ENCODE measurements at places on chromosomes 5 and 9.

DNA sequence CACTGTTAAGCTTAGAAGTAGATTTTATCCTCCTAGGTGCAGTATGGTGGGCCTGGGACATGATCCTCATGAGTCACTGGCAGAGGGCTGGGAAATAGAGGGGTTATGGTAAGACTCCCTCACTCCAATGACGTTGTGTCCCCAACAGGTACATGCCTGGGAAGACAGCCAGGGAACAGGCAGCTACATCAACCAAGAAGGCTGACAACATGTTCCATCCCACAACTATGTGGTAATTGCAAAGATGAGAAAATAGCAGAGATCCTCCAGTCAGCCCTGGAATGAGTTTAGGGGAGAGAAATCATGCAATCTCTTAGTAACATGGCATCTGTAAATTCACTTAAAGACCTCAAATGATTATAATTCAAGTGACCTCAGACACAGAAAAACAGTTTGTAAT is 114.4 kb upstream of the LIFR start:
- DNase-seq: no peak

DNA sequence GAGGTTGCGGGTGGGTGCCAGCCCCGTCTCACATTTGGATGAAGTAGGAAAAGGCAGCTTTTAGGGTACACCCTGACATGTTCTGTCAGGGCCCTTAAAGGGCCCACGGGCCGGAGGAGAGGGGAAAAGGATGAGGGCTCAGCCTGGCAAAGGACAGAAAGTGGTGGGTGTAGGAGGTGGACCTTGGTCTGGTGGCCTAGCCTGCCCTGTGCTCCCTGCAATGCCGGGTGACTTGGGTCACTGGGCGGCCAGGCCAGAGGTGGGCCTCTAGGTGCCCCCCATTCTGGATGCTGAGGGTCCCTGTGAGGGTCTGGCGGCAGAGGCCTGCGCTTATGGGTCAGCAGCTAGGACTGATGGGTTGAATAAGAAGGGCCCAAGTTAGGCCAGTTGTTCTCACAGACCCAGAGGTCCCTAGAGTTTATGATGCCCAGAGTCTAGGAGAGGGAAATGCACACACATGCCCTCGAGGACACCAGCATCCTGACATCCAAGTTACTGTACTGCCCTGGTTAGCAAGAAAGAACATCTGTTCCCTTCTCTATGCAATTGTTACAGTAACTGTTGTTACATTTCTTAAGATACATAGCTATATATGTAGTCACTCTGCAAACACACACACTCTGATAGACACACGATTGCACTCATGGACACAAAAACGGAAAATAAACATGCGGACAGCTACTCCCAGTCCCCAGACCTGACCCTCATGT is 12.5 kb downstream of the TRIM7 start:
- no peak for DNase-seq

- DNase-seq: peak; percentile 15
Observed at GRCh38 chr9:4339836-4340560, 40.1 kb upstream of the GLIS3 start.

GRCh38 chr5:125717209-125717608 is 706.0 kb upstream of the GRAMD2B start:
- peak; percentile 17 for DNase-seq

- DNase-seq: no peak
Observed at GRCh38 chr9:114026335-114026734, 51.8 kb downstream of the AMBP start.

GRCh38 chr5:154298065-154298464 is 107.5 kb downstream of the GALNT10 start:
- DNase-seq: no peak

- no peak for DNase-seq
Observed at GRCh38 chr9:72440992-72441847, 76.2 kb upstream of the ZFAND5 start.

DNA sequence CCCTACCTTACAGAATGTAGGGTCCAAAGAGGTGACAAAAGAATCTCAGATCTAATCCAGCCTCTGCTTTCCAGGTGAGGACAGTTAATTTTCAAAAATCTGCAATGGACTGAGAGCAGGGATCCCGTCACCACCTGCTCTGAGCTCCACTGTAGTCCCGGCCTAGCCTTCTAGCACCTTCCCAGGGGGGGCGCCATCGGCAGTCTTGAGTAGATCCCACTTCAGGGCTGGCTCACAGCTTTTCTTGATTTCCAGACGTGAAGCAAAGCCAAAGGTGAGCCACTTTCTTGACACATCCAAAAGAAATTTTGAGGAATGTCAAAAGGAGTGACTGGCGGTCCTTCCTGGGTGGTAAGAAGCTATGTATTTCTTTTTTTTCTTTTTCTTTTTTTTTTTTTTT is 114.1 kb downstream of the SYK start:
- peak; percentile 36 for DNase-seq

DNA sequence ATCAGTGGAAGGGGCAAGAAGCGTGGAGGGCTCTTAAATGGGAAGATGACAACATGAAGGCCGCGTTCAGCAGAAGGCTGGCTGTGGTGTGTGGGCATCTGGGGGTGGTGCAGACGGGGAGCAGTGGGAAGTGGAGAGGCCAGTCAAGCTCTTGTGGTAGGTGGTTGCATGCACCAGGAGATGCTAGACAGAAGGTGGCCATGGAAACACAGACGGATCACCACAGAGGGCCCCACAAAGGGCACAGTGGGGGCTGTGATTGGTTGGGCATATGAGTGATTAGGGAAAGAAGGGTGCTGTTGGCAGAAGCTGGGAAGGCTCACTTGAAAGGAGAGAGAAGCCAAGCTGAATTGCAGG is 14.7 kb downstream of the MTMR12 start:
- DNase-seq: no peak

GRCh38 chr5:169197343-169197742 is 103.6 kb downstream of the SLIT3 start:
- DNase-seq: peak; percentile 20

- peak; percentile 20 for DNase-seq
Observed at GRCh38 chr9:16873126-16873802, 2.8 kb upstream of the BNC2 start.

- no peak for DNase-seq
Observed at GRCh38 chr9:115073456-115073855, 44.5 kb downstream of the TNC start.

DNA sequence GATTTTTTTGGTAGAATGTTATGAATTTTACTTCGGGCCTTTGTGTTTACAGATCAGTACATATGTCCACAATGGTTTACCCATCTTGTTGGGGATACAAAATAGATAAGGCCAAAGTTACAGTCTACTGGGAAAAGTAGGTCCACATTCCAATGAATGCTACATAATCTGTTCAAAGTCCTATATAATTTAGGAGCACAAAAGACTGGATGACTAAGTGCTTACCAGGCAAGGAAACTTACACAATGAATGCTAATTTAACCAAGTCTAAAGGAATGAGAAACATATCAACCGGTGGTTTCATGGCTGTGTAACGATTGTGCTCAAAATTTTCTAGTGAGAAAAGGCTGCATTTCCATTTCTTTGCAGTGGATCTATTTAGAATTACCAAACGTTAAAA is 97.4 kb upstream of the TRPM3 start:
- DNase-seq: no peak

DNA sequence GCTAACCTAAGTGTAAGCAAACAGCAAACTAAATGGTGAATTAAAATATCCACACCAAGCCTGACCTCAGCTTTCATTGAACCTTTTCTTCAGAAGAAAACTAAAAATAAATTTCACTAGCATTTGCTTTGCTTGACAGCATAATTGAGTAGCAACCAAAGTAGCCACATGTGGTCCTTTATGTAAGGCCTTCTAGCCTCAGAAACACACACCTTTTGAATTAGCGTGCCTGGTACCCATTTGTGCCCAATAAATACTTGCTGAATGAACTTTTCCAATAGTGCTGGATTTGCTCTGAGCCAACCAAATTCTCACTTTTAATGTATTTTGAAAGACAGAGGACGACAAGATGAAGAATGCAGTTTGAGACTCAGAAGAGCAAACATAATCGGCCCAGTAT is 2.1 kb upstream of the NIPBL start:
- DNase-seq: no peak

DNA sequence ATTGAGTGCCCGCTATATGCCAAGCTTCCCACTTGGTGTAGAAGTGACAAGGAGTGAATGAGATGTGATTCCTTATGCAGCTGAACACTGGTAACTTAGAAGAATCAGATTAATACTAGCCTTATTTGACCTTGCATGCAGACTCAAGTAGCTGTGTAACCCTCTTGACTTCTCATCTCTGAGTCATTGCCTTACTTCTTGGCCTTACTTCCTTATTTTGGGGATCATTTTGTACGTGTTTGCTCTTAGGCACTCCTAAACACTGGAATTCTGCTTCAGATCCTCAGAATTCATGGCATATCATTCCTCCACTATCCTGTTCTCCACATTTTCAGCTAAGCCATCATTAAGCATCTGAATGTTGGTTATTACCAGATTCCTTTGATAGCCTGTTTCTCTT is 948.9 kb upstream of the ARRDC3 start:
- DNase-seq: no peak

DNA sequence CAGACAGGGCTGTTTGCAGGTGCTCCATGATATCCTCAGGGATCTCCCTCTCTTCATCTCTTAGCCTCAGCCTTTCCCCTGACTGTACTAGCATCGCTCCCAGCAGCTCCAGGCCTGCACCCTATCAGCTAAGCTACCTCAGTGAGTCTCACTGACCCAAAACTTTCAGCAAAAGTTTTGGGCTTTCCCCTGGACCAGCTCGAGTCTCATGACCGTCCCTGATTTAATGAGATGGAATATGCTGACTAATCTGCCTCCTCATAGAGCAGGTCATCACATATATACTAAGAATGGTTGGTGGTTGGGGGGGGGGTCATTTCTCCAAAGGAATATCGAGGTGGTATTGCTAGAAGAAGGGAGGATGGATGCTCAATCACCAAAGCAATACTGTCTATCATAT is 151.5 kb downstream of the NR3C1 start:
- no peak for DNase-seq

- no peak for DNase-seq
Observed at GRCh38 chr5:24816206-24816605, 171.4 kb upstream of the CDH10 start.

DNA sequence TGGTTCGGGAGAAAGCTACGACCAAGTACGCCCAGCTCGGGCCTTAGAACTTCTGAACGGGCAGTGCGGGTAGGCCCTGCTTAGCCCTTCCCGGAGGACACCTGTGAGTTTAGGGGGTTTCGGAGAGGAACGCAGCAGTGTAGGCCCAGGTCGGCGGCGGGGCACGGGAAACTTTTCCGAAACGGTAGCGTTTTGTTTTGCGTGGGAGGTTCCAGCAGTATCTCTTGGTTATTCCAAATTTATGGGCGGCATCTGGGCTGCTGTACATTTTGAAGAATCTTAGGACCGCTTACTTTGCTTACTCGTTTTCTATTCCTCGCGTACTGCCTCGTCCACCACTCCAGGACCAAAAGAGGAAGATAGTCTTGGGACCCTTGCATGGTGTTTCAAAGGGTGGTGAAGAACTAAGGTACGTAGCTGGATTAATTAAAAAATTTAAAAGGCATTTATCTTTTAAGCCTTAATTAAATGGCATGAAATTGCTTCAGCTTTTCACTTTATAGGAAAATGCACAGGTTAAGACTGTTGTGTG is 492 bp downstream of the TENT2 start:
- no peak for DNase-seq

DNA sequence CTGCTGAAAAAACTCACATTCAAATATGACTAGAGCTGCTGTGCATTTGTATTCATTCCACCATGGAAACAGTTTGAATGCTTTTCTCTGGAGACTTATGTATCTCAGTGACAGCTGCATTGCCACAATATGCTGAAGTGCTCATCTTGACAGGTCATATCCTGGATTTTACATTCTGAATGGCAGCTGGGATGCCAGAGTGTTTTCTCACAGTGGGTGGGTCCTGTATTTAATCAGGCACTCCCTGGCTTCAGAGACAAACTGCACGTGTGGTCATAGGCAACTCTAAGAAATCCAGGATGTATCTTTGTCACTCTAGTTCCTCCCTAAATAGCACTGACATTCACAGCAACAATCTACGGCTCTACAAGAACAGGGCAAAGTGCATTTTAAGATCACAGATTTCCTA is 75.6 kb downstream of the ST8SIA4 start:
- DNase-seq: no peak

DNA sequence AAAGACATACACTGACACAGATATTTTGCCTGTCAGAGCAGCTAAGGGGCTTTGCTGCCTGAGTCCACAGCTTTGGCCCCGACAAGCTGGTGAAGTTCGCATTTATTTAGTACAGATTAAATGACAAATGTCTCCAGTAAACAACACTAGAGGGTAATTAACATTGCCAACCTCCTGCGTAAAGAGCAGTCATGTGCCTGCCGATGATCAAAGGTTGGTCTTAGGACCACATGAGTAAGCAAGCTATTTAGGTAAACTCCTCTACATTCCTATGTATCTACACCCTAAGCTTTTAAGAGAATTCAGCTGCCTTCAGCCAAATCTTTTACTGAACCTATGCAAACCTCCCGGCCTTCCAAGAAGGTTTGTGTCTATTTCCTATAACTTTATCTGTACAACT is 73.0 kb upstream of the PJA2 start:
- no peak for DNase-seq

GRCh38 chr5:137015540-137016116 is 483.5 kb downstream of the SPOCK1 start:
- no peak for DNase-seq

DNA sequence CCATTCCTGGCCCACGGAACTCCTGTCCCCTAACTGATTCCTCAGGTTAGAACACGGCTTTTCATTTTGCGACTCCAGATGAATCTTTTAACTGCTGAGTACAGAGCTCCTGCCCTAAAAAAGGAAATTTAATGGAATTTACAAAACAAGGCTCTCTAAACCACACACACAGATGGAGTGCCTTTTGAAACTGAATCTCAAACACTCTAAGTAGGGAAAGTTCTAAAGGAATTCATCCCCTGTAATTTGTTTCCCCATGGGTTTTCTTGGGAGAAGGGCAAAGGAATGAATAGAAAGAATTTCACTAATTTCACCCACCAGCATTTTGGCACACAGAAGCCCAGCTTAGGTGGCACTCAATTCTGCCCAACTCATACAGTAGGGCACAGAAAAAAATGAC is 106.5 kb downstream of the THBS4 start:
- DNase-seq: no peak

DNA sequence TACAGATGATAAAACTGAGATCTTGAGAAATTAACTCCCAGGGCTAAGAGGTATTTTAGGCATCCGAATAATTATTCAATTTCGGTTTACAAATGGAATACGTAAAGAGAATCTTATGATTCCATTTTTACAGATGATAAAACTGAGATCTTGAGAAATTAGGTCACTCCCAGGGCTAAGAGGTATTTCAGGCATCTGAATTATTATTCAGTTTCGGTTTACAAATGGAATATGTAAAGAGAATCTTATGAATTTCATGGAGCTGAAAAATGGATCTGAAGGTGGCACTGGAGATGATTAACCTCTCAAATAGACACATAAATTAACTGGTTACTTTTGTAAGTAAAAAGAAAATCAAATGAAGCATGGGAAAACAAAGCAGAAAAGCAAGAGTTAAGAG is 44.2 kb downstream of the FGF1 start:
- DNase-seq: no peak

GRCh38 chr5:88785746-88786565 is 97.0 kb downstream of the MEF2C start:
- DNase-seq: no peak

GRCh38 chr9:8261737-8262136 is 462.2 kb upstream of the DMAC1 start:
- DNase-seq: no peak
